T-helper 2 cell treated with Interferon-gamma antibody and Interleukin-4, amounts not matched to agents 5 μg/mL and 100 μg/mL, for 36 hours (primary cell): ENCODE measurements at places on chromosomes 4 and X.

DNA sequence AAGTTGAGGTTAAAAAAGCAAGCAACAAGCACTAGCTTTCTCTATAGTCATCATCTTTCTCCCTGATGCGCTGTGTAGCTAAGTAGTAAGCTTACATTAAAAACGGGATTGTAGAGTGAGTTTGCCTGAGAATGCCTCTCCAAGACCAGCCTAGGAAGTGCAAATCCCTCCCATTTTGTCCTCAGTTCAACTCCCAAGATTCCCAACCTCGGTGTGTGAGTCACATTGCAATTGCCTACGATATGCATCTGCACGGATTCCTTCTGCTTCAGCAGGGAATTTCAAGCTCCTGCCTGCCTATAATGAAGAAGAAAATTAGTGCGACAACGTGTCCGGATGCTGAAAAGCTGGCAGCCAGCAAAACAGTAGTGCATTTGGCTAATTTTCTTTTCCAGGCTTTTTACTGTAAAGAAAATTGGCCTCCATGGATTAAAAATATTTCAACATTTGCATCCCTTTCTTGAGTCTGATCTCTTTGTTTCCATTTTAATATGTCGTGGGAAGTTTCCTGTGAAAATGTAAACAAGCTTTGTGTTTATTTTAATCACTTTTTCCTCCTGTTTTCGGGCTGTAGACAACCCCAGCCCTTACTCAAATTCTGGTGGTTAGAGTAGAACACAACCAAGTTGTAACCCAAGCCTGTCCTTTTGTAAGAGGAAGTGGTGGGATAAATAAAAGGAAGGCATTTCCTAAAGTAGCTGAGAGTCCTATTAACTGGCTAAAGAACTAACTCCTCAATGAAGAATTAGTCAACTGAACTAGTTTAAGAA is 58.4 kb upstream of the TET2 start:
- peaks cover 3% of the 10 kb centered on the region for H3K27me3 ChIP-seq
- H3K36me3 ChIP-seq, result no peaks in the 10 kb centered on the region
- DNase-seq, result no peak
- H3K4me3 ChIP-seq, result no peak overlapping the region
- no peaks in the 10 kb centered on the region for H3K4me1 ChIP-seq

DNA sequence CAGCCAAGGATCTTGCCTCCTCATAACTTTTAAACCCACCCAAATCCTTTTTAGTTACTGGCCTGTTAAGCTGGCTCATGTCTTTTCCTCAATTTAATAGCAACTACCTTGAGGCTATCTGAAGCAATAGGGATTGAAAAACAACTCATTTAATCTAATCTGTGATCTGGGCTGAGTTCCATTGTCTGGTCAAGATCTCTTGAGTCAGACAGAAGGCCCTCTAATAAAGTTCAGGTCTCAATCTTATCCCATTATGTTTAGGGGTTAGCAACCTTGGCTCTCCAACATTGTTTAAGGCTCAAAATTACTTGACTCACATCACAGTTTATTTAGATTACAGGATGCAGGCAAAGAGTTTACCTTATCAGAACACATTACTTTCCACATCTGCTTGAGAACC is 436.1 kb downstream of the ANKRD50 start:
- no peaks in the 10 kb centered on the region for H3K36me3 ChIP-seq
- H3K4me1 ChIP-seq, result no peaks in the 10 kb centered on the region
- no peak for DNase-seq
- H3K27ac ChIP-seq, result no peak overlapping the region

DNA sequence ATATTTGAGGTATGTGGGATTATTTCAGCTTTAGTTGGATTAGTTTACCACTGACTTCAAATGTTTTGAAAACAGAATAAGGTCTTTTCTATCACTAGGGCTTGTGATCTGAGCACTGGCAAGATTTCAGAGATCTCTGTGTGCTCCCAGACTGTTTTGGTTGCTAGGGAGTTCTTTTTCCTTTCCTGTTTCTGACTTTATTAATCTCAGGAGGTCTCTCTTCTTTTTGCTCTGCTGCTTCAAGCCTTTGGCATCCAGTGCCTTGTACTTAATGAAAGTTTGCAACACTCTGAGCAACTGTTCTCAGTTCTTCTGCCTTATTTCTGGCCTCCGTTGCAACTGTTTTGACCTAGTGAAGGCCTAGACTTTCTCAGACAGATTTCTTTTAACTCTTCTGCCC is 32.1 kb upstream of the PAQR3 start:
- H3K36me3 ChIP-seq, result no peaks in the 10 kb centered on the region
- H3K4me3 ChIP-seq, result no peak overlapping the region
- H3K27ac ChIP-seq, result no peak overlapping the region
- H3K27me3 ChIP-seq, result no peaks in the 10 kb centered on the region

- H3K4me3 ChIP-seq, result no peak overlapping the region
- H3K27me3 ChIP-seq, result no peaks in the 10 kb centered on the region
- no peaks in the 10 kb centered on the region for H3K4me1 ChIP-seq
- peaks cover 4% of the 10 kb centered on the region for H3K36me3 ChIP-seq
These were observed 14.1 kb downstream of the AMER1 start for GRCh38 chrX:64191281-64192010.

DNA sequence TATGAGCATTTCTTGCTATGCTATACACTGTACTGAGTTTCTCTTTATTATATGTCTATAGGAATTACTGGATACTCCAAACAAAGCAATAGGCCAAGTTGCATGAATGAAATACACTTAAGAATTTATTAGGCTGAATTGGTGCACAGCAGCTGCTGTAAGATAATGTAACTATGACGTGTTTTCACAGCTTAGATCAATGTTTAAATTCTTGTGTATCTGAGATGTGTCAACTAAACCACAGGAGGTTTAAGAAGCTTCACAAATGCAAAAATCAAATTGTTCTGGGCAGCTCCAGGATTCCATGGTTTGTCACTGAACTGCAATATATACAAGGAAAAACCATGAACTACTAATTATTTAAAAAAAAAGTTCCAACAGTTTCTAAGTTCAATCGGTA is 156.7 kb downstream of the MAPK10 start:
- H3K4me3 ChIP-seq, result no peak overlapping the region
- H3K27me3 ChIP-seq, result no peaks in the 10 kb centered on the region
- H3K27ac ChIP-seq, result no peak overlapping the region
- H3K4me1 ChIP-seq, result no peaks in the 10 kb centered on the region
- no peaks in the 10 kb centered on the region for H3K36me3 ChIP-seq

DNA sequence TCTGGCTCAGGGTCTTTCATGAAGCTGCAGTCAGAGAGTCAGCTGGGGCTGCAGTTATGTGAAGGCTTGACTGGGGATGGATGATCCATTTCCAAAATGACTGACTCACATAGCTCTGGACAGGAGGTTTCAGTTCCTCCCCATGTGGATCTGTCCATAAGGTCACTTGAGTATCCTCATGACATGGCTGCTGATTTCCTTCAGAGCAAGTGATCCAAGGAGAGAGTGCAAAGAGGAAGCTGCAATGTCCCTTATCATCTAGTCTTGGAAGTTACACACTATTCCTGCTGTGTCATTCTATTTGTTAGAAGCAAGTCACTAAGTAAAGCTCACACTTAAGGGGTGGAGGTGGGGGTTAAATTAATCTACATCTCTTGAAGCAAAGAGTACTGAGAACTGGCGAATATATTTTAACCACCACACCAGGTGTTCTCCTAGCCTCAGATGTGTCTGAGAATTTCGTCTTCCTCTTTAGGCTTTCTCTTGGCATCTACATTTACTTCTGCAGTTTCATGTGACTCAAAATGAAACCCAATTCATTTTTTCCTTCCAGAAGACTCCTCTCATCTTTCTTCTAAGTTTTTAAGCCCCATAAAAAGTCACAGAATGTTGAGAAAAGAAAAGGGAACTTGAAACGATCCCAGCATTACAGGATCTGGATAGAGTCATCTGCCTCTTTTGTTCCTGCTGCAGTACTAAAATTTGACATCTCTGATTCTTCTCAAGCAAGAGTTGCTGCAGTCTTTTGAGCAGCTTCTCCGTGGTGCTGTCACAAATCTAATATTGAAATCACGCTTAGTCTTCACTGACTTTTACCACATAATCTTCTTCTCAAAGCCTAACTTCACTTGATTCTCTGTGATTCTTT is 3.8 kb upstream of the GRPR start:
- peaks cover 19% of the 10 kb centered on the region for H3K4me1 ChIP-seq
- H3K27me3 ChIP-seq, result peaks cover 7% of the 10 kb centered on the region
- H3K27ac ChIP-seq, result peak overlapping the region; percentile 22

GRCh38 chr4:110849461-110849860 is 226.6 kb upstream of the PITX2 start:
- H3K4me1 ChIP-seq, result no peaks in the 10 kb centered on the region
- H3K4me3 ChIP-seq, result no peak overlapping the region
- no peaks in the 10 kb centered on the region for H3K27me3 ChIP-seq
- no peak overlapping the region for H3K27ac ChIP-seq
- no peaks in the 10 kb centered on the region for H3K36me3 ChIP-seq
- DNase-seq, result no peak

DNA sequence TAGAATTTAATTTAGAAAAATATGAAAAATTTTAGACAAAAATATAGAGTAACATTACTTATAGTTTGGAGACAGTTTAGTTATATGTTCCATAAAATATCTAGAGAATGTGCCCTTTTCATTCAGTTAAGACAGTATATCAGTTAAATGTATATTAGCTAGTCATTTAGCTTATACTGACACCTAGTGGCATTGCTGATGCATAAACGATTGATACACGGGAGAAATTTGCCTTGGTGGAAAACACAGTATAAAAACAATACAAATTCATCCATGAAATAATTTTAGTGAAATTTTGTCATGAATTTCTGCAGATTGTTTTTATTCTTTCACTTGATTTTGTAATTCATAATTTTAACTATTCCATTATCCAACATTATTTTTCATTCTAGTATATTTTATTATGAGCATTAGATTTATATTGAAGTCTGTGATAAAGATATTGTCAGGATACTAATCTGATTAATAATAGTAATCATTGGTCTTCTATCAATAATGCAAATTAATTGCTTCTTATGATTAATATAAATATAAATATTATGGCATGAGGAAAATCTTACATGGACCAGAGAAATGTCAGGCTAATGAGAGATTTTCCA is 219.0 kb downstream of the TLL1 start:
- no peaks in the 10 kb centered on the region for H3K27me3 ChIP-seq
- H3K4me3 ChIP-seq, result no peak overlapping the region
- H3K27ac ChIP-seq, result no peak overlapping the region
- no peaks in the 10 kb centered on the region for H3K36me3 ChIP-seq
- DNase-seq, result no peak

DNA sequence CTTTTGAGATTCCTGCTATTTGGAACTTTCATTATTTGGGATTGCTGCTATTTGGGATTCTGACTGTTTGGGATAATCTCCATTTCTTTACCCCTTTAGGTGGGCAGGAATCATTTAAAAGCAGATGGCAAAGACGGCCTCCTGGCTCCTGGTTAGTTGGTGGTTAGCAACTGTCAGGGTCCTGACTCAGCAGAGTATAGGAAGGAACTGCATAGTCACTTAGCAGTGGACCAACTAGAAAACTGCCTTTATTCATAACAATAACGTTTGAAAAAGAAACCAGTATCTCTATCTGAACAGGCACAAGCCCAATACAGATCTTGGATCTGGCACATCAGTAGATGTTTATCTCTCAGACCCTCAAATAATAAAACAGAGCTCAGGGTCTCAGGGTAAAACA is 469.7 kb upstream of the FGF16 start:
- no peaks in the 10 kb centered on the region for H3K36me3 ChIP-seq
- H3K4me1 ChIP-seq, result no peaks in the 10 kb centered on the region
- no peaks in the 10 kb centered on the region for H3K27me3 ChIP-seq
- H3K4me3 ChIP-seq, result no peak overlapping the region
- H3K27ac ChIP-seq, result no peak overlapping the region

DNA sequence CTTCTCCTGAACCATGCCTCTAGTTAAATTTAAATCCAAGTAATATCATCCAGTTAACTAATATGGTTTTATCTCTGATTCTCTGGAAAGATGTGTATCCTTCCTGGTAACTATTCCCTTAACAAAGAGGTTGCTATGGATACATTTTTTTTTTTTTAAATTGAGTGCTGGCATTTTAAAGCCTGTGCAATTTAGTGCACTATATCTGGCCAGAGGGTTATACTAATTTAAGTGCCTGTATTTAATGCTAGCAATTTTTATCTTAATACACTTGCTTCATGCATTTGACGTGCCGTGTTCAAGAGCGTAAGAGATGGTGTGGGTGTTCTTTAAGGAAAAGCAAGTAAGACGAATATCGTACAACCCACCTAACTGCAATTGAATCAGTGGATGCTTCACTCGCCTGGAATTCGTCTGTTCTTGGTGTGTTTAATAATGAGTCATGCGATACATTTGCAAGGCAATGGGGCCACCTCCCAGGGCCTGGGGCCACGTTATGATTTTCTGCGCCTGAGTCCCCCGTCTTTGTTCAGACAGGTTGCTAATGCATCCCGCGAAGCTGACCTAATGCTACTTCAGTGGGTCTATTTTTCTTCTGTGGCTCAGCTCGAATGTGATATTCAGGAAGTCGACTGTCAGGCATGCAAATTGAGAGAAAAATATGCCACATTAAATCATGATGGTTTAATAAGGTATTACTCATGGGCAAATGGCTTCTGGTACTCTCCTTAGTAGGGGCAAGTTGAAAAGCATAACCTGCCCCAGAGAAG is 14.2 kb upstream of the MID1 start:
- no peak overlapping the region for H3K4me3 ChIP-seq
- H3K27me3 ChIP-seq, result no peaks in the 10 kb centered on the region

DNA sequence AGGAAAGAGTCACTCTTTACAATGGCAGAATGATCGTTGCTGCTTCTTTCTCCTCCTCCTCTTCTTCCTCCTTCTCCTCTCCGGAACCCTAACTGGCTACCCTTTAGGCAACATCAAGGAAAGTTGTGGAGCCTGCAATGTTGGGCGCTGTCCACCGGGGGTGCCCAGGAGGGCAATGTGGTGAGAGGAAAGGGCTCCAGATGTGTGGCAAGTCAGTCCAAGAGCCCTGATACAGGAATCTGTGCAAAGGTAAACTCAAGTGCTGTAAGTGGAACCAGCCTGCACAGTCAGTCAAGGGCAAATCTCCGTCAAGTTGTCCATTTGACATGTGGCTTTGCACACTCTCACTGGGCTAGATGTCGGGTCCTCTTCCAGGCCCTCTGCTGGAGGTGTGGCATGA is 2.8 kb downstream of the RTL5 start:
- peaks cover 58% of the 10 kb centered on the region for H3K27me3 ChIP-seq
- DNase-seq, result no peak
- no peaks in the 10 kb centered on the region for H3K36me3 ChIP-seq
- H3K4me3 ChIP-seq, result no peak overlapping the region
- H3K27ac ChIP-seq, result no peak overlapping the region

DNA sequence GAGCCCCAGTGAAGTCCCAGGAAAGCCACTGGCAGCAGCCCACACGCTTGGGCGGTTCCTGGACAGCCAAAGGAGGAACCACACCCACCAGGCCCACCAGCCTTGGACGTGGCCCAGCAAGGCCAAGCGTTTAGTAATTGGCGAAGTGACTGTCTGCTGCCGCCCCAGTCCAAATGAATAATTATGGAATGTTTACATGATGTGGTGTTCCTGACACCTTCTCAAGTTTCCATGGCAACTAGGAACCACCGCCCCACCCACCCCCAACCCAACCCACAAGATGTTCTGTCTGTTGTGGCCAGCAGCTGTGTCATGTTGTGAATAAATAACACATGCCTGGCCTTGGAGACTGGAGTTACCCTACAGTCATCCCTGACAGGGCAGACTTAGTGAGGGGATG is 22.3 kb downstream of the APLN start:
- H3K27me3 ChIP-seq, result no peaks in the 10 kb centered on the region
- no peak for DNase-seq
- no peak overlapping the region for H3K27ac ChIP-seq
- H3K4me3 ChIP-seq, result no peak overlapping the region
